ENCODE measurements at places on chromosomes 11 and 22.

DNA sequence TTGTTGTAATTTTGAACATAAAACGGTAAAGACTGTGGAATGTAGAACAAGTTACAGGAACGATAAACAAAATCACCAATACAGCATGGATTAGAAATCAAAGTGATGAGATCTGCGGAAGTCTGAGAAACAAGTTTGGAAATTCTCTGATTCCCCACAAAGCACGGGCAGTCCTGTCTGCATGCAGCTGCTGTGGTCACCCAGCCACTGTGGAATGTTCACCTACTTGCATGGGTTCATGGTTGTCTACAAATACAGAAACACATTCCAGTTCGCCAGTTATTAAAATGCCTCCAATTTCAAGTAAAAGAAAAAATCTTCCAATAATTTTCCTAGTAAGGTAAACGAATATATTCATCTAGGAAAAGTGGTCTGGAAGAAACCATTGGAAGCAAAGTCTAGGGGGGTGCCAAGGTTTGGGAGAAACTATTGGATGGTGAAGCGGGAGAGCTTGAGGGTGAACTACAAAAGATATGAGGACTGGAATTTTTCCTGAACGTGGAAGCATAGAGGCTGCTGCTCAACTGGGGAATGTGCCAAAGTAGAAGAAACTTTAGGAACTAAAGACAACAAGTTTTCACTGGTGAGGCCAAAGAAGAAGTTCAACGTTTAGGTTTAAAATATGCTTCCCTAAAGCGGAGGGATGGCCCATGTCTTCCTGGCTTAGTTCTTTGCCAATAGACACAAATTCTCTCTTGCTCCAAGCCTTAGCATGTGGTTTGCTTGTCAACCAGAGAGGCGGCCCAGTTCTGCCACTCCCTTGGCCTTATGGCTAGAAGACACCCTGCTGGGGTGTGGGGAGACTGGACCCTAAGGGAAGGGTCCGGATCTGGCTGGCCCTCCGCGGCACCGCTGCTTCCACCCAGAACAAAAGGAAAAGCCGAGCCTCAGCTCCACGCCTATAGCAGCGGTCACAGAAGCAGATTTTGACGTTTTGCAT lies 70.2 kb downstream of the CTTN start:
- DNase-seq: no peak

DNA sequence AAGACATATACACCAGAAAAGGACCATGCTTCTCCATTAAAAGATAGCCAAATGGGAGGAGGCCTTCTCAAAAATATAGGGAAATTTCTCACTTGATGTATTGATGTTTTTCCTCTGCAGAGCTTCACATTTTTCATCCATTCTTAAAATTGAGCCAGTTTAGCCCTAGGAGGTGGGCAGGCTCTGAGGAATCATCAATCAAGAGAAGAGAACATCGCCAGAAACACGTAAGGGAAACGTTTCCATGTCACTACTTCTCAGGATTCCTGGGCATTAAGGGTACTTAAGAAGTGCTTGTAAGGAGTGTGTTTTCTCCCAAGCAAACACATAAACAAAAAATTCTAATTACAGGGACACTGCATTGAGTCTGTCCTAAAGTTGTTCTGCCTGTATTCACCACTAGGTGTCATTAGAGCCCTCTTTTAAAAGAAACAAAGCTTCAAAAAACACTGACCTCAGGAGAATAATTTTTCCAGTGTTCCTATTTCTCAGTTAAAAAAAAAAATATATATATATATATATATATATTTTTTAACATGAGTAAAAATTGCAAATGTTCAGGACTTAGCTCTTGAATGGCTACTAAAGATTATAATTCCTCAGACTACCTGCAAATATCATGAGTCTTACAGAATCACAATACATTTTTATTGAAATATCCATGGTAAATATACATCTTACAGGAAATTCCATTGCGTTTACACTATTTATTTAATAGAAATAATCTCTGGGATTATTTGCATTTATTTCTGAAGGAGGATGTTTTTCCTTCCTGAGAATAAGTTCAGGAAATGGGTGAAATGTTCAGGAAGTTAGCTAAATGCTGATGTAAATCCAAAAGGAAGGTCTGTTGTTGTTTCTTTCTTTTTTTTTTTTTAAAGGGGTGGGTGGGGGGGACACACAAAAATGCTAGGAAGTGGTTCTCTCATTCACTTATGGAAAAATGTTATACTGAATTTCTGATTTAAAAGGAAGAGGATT lies 16.0 kb downstream of the FZD4 start:
- peak; percentile 73 for DNase-seq

DNA sequence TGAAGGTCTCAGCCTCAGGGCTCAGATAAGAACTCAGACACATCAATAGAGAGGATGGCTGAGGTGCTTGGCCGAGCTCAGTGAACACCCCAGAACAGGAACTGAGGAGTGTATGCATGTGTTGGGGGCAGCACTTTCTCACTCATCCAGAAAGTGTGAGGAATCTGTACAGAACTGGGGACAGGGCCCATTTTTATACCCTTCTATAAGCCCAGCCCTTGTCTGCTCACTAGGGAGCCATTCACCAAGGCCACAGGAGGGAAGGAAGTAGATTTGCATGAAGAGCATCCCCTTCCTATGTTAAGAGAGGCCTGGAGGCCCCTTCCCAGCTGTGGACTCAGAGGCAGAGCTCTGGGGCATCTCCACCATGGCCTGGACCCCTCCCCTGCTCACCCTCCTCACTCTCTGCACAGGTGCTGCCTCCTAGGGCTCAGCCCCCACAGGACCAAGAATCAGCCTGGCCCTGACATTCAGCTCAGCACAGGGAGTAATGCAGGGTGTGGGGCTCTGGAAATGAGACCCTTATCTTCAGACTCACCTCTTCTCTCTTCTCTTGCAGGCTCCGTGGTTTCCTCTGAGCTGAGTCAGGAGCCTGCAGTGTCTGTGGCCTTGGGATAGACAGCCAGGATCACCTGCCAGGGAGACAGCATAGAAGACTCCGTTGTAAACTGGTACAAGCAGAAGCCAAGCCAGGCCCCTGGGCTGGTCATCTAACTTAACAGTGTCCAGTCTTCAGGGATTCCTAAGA lies 39.9 kb upstream of the GGTLC2 start:
- DNase-seq: no peak

DNA sequence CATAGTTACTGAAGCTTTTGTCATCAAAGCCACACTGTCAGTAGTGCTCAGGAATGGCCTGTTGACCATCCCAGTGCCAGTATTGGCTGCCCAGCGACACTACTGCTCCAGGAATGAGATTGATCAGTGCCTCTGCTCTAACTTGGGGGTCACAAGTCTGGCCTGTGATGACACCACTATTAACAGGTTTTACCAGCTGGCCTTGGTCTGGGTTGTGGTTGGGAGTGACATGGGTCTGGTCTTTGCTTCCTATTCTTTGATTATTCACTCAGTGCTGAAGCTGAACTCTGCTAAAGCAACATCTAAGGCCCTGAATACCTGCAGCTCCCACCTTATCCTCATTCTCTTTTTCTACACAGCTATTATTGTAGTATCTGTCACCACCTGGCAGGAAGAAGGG lies 21.5 kb downstream of the OR56B4 start:
- no peak for DNase-seq

DNA sequence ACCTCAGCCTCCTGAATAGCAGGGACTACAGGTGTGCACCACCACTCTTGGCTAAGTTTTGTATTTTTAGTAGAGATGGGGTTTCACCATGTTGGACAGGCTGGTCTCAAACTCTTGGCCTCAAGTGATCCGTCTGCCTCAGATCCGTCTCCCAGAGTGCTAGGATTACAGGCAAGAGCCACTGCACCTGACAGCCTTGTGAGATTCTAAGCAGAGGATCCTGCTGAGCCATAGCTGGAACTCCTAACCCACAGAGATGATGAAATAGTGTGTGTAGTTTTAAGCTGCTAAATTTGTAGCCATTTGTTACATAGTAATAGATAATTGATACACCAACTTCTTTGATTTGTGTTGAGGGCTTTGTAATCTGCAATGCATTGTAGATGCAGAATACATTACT lies 51.1 kb downstream of the CLMP start:
- DNase-seq: no peak

DNA sequence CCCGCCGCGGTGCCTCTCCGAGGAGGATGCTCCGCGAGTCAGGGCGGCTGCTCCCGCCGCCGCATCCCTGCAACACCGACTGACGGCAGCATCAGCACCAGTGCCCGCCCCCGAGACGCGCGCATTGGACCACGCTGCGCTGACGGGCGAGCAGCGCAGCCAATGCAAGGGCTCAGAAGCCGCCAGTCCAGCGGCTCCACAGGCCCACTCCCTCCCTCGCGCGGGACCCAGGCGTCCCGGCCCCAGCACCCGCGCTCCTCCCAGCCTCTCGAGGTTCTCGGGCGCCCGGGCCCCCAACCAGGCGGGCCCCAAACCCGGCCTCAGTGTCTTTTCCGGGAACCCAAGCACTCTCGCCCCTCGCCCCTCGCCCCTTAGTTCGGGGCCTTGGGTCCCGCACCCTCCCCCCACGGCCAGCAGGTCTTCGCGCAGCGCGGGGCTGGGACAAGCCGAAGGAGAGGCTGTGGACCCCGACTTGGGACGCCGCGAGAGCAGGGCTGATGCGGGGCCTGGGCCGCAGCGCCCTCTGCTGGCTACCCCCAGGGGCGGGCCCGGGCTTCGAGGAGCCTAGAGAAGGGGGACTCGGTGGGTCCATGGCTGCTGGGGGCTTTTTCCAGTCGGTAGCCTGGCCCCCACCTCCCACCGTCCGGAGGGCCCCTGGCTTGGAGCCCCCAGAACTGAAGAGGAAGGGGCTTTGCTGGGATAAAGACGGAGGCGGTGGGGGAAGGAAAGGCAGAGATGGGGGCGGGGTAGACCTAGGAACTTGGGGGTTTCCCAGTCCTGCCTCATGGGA lies at the start of gene NRXN2:
Gene NRXN2 (minus strand): TSS at position 81 of the 790 bp plus-strand sequence. CDS start 9,498 bp downstream, outside the sequence.
- peak; percentile 90 for DNase-seq

DNA sequence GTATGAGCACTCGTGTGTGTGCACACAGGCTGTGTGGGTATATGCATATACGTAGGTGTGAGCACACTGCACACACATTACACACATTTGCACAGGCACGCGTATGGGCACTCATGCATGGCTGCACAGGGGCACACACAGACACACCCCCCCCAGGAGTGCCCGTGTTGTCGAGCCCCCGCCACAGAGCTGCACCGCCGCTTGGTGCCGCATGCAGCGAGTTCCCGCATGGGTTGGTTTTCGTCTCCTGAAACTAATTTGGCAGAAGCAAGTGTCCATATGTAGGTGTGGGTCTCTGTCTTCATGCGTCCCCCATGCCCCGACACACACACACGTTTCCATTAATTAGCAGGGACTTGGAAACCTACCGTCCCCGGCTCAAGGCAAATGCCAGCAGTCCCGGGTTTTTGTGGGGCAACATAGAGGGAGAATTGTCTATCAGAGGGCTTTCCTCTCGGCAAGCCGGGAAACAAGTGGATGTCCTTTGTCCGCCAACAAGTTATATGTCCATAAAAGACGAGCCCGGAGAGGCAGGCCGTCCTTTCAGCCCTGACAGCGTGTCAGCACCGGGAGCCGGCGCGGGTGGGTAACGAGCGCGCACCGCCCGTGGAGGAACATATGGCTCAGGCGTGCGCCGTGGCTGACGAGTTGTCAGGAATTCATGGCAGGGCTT lies 1291.7 kb downstream of the BRD1 start:
- no peak for DNase-seq

DNA sequence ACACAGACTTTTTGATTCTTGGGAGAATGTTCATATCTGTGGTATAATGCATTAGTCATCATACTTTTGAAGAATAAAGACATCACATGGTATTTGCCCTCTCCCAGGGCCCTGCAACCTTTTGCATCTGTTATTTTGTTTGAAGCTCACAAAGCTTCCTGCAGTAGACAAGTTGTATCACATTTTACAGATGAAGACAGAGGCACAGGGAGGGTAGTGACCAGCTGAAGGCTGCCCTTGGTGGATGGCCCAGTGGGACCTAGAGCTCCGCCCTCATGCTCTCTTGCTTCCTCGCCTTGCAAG lies 66.4 kb downstream of the UBASH3B start:
- DNase-seq: no peak

GRCh38 chr11:44862558-44863101 lies 88.1 kb downstream of the TP53I11 start:
- DNase-seq: no peak

- DNase-seq: no peak
Observed at GRCh38 chr22:49699928-49700498, 127.7 kb downstream of the BRD1 start.

DNA sequence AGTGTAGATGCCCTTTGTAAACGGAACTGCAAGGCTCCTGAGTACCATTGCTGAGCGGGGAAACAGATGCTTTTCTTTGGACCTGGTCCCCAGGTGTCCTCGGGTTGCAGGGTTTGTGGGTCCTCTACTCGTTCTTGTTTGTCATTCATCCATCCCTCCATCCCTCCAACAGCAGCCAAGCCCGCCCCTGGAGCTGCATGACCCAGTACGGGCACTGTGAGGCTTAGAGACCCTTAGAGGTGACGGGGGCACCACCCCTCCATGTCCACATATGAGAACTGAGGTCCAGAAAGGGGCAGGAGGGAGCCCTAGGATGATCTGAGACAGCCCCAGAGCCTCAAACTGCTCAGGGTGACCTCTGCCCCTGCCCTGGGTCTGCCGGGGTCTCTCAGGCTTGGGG lies 45.4 kb downstream of the WNT11 start:
- DNase-seq: no peak

DNA sequence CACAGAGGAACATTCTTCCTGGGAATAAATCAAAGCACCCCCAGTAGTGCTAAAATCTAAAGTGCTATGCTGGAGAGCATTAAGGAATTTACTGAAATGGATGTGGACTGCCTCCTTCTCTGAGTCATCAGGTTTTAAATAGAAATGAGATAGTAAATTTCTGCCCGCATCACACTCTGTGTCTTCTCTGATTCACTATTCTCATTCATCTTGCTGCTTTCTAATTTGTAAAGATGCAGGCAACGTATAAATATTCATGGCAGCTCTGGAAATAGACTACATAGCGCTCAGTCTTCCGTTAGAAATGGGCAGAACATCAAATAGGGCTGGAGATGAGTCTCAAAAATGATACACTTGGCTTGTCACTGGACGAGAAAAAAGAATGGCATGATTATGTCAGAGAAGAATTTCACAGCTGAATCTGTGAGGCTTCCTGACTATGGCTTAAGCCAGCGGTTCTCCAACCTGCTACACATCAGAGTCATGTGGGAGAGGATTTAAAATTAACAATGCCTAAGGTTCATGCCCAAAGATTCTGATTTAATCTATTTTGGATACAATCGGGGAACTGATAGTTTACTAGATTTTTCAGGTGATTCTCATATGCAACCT lies 178.2 kb downstream of the LRRC4C start:
- DNase-seq: peak; percentile 14

DNA sequence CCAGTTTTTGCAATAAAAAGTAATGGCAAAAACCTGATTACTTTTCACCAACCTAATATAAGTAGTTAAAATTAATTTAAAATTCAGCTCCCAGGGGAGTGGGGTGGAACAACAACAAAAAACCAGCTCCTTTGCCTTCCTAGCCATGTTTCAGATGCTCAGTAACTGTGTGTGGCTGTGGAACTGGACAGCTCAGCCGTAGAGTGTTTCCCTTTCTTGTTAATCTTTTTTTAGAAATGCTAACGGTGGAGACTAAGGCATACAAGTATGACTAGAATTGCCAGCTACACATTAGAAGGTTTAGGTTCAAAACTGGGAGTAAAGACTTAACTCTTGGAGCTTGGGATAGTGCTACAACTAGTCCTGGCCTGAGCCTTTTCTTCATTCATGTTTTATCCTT lies 45.0 kb downstream of the PPP6R3 start:
- DNase-seq: no peak
